ENCODE measurements at places on chromosomes 11 and 22.

DNA sequence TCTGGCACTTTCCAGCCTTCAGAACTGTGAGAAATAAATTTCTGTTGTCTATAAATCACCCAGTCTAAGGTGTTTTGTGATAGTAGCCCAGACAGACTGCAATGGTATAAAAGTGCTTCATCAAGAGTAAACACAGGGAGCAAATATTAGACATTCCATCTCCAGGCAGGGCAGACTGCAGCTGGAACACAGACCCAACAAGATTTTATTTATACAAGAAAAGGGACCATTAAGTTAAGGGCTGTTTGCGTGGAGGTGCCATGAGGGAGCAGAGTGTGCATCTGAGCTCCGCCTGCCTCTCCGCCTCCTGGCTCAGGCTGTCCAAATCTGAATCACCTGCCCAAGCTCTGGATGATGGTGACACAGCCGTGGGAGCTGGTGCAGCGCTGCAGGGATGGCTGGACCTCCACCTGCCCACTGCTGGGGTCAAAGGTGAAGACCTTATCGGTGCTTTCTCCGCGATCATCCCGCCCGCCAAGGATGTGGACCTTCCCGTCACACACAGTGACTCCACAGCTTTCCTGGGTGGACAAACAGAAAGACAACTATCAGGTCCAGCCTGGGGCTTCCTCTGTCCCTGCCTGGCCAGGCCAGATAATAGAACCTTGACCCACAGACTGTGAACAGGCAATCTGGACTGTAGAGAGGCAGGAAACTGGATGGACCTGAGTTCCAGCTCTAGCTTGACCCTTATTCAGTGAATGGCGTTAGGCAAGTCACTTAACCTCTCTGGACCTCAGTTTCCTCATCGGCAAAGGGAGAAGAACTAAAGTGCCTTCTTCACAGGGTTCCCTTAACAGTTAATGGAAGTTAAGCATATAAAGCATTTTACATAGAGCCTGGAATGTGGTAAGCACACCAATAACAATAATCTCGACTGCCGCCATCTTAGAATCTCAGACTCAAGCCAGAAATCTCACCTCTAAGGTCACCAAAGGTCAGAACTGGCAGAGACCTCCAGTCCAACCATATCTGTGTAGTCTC lies 10.5 kb downstream of the KLHL35 start:
- no peak for DNase-seq

DNA sequence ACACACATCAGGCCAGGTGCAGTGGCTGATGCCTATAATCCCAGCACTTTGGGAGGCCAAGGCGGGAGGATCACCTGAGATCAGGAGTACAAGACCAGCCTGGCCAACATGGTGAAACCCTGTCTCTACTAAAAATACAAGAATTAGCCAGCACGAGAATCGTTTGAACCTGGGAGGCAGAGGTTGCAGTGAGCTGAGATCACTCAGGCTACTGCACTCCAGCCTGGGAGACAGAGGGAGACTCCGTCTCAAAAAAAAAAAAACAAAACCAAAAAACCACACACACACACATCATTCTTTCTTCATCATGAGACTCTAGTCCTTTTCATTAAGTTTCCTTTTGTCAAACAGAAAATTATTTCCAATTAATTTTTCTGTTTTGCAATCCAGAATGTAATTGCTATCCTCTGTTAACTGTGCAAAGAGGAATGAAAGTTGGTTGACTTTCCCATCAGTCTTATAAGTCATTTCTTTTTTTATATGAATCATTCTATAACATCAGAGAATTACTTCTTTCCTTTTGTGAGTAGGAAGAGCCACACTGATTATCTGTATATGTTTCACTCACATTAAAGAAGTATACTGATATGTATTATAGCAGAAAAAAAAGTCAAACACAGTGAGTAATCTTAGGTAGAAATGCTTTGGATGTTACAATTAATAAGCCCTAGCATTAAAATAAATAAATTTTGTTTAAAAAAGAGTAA lies 52.2 kb downstream of the HORMAD2 start:
- no peak for DNase-seq

DNA sequence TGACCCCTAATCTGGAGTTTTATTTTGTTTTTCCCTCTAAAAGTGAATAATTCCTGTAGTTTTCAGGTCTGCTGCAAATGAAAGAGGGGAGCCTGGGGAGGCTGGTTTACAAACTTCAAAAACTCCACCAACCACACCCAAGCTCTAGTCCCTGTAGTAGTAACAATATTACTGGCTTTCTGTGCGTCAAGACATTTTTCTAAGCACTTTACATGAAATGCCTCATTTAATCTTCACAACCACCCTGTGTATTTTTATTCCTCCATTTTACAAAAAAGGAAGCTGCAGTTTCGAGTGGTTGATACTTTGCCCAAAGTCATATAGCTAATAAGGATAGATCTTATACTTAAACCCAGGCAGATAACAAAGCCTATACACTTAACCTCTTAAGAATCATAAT lies 23.5 kb downstream of the CTNND1 start:
- DNase-seq, result no peak

DNA sequence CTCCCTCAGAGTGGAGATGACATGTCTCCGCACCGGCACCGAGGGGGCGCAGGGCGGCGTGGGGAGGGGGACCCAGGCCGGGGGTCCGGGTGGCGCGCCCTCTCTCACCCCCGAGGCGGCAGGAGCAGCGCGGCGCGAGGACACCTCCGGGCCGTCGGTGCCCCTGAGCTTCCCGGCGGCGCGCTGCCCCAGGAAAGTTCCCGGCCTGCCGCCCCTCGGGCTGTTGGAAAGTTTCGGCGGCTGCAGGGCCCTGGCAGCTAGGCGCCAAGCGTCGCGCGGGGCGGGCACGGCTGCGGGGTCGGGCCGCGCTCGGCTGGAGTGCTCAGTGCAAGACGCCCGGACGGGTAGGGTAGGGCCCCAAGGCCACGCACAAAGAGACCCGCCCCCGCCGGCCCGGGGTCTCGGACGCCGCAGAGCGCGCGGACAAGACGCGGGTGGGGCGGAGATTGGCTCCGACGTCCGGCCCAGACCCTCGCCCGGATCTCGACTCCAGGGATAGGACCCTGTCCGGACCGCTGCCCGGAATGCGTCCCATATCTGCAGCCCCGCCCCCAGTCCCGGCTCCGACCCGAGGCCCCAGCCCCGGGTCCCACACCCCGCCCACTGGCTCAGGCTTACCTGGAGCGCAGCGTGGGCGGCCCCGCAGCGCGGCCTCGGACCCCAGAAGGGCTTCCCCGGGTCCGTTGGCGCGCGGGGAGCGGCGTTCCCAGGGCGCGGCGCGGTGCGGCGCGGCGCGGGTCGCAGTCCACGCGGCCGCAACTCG lies 471 bp downstream of the ARVCF start:
- DNase-seq, result no peak

GRCh38 chr11:132101881-132102280 lies 731.5 kb downstream of the NTM start:
- no peak for DNase-seq

DNA sequence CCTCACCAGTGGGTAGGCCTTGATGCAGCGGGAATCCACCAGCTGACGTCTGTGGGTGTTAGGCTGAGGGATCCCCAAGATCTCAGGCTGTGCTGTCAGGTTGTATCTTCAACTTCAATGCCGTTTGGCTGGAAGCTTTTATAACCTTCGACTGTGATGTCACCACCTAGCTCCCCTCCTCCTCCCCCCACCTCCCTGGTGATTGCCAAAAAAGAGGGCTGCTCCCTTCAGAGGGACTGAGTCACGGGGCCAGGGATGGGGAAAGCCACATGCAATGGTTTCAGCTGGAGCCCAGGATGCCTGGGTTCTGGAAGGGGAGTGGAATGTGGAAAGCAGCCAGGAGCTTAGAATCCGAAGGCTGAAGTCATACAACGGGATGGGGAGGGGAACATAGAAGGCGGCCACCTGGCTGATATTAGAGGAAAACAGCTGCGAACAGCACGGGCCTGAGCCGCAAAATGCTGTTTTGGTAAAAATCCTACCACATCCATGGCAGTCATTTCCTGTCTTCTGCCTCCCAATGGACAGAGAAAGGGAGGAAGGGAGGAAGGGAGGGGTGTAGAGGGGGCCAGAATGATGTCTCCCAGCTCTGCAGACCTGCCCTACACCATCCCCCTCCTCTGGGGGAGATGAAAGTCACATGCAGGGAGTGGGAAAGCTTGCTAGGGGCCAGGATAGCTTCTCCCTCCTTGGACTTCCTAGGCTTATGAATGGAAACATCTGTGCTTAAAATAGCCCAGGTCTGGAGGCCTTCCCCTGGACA lies at the start of gene LRRN4CL:
Gene LRRN4CL (minus strand): TSS at position 110 of the 763 bp plus-strand sequence. CDS start 1,022 bp downstream, outside the sequence.
- no peak for DNase-seq

DNA sequence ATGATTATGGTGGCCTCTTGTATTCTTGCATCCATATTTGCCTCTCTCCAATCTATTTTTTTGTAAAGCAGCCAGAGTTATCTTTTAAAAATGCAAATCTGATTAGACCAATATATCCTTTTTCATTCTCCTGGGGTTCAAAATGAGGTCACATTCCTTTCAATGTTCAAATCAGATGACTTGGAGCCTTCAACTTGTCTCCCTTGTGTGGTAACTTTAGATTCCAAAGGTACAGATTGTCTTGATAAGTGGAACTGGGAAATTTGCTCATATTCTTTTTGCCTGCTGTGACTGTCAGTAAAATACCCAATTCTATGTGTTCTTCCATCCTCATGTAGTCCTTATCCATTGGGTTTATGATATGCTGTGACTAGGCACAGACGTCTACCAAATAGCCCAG lies 15.1 kb upstream of the CAPRIN1 start:
- DNase-seq, result no peak

DNA sequence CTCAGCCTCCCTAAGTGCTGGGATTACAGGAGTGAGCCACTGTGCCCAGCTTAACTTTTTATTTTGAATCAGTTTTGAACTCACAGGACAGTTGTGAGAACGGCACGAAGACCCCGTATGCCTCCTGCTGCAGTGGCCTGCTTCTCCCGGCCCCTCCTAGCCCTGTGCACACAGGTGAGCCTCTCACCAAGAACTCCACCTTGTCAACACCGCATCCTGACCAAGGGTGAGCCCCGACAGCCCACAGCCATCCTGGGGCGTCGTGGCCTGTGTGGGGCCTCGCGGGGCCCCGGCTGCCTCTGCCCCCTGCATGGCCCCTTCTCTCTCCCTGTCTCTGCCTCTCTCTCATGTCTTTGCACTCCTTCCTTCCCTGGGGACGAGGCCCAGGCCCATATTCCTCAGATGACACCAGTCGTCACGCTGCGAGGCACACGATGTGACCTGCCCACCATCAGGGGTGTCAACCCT lies 38.8 kb downstream of the GNB1L start:
- DNase-seq, result no peak

GRCh38 chr11:131662317-131662972 lies 292.0 kb downstream of the NTM start:
- no peak for DNase-seq

DNA sequence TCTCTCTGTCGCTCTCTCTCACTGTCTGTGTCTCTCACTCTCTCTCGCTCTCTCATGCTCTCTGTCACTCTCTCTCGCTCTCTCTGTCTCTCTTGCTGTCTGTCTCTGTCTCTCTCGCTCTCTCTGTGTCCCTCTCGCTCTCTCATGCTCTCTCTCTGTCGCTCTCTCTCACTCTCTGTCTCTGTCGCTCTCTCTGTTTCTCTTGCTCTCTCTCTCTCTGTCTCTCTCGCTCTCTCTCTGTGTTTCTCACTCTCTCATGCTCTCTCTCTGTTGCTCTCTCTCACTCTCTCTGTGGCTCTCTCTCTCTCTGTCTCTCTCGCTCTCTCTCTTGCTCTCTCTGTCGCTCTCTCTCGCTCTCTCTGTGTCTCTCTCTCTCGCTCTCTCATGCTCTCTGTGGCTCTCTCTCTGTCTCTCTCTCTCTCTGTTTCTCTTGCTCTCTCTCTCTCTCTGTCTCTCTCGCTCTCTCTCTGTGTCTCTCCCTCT lies 33.2 kb upstream of the BRSK2 start:
- DNase-seq, result no peak

DNA sequence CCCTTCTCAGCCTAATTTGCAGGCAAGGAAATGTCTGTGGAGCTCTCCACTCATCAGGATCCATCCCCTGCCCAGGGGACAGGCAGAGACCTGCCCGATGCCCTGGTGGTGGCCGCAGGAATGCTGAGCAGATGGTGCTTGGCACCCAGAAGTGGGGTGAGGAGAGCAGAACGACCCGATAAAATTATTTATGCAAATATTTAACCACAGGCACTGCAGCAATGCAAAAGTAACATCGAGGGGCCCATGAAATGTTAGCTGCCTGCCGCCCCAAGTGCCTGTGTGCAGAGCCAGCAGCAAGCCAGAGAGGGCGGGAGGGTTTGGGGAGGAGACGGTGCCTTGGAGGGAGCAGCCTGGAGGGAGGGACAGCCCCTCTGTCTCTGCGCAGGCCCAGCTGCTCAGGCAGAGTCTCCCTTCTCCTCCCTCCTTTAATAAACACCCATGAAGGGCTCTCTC lies 205.5 kb downstream of the CTTN start:
- DNase-seq, result no peak

DNA sequence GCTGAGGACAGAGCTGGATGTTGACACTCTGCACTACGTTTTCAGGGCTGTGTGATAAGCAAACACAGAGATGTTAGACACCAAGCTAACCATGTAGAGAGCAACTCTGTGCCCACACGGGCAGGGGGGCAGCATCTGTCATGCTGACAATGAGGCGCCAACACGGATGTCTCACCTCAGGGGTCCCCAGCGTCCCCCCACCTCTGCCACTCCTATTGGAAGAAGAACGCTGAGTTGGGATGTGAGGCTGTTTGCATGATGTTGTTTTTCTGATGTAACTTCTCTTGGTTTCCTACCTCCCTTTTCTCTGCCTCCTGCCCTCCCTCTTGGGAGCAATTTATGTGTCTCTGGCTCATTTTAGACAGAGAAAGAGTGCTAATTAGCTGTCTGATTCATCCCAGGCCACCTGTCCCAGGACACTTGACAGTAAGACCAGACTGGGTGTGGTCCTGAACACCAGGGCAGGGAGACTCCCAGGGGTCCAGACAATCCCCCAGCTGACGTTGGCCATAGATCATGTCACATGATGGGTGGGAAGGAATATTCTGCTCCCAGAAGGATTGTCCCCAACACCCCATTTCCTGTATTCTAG lies 89.2 kb upstream of the NCAM1 start:
- no peak for DNase-seq

DNA sequence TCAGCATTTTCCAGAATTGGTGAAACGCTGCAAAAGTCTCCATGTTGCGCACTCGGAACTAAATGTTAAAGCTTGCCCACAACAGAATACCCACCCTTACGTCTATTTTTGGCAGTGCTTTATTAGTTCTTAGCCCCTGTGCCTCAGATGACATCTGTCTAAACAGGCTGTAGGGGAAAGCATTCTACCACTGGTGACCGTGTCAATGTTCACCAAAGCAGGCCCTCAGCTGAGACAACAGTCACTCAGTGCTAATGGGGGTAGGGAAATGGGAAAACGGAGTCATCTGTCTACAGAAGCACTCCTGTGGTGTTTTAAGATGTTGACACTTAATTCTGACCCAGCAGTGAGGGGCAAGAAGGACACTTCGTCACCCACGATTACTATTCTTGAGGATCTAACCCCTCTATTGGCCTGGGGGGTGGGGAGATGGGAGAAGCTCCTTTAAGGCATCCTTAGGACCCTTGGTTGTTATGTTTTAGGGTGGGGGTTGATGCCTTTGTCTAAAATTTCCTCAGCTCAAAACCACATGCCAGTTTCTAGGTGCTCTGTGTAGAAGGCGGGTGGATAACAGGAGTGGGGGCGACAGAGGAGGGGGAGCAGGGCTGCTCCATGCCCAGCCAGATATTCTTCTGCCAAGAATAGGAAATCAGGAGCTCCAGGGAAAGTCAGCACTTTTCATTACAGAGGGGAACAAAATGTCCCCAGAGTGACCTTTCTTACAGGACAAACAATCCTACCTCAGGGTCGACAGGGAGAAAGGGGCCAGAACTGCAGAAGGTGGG lies 15.6 kb upstream of the MFRP start:
- DNase-seq, result no peak

- no peak for DNase-seq
These were observed 75.3 kb downstream of the C22orf31 start for GRCh38 chr22:28986366-28986765.

- DNase-seq, result no peak
These were observed 1.4 kb downstream of the ARHGAP20 start for GRCh38 chr11:110710628-110711381.
